ENCODE measurements at places on chromosomes 3 and 15.
A peak's percentile ranks its signal among the peaks of the same experiment; 100 is the strongest.

GRCh38 chr3:57738391-57738790 lies 17.7 kb upstream of the SLMAP start:
- DNase-seq, result no peak

DNA sequence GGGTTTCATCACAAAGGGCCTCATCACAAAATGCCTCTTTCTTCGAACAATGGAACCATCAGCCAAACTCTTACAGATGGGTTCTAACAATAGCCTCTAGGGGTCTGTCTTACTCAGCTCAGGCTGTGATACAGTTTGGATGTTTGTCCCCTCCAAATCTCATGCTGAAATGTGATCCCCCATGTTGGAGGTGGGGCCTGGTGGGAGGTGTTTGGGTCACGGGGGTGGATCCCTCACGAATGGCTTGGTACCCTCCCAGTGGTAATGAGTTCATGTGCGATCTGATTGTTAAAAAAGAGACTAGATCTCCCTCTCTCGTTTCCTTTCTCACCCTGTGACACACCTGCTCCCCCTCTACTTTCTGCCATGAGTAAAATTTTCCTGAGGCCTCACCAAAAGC lies 47.9 kb upstream of the LIPC start:
- no peak for DNase-seq

GRCh38 chr15:41790756-41791546 lies 16.7 kb downstream of the MAPKBP1 start:
- no peak for DNase-seq

DNA sequence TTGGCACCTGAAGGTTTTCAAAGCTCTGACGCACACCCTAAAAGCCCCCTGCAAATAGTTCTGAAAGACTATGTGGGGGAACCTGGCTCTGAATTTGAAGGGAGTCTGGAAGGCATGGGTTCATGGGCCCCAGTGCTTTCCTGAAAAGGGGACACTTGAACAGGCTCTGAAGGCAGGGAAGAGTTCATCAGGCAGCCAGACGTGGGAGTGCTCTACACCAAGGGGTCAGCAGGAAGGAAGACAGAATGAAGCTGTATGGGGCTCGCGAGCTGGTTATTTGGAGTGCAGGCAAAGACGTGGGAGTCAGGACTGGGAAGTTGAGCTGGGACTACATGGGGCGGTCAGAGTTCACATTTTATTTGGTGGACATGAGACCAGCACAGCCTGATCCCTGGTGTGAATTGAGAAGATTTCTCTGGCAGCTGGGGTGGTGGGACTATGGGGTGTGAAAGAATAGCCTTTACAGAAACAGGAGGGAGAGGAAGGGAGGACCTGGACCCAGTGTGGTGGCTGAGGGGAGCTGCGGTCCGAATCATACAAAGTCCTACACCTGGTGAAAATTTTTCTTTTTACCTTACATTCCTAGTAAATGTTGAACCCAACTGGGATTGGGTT lies 12.6 kb downstream of the ABHD6 start:
- DNase-seq, result peak; percentile 25

DNA sequence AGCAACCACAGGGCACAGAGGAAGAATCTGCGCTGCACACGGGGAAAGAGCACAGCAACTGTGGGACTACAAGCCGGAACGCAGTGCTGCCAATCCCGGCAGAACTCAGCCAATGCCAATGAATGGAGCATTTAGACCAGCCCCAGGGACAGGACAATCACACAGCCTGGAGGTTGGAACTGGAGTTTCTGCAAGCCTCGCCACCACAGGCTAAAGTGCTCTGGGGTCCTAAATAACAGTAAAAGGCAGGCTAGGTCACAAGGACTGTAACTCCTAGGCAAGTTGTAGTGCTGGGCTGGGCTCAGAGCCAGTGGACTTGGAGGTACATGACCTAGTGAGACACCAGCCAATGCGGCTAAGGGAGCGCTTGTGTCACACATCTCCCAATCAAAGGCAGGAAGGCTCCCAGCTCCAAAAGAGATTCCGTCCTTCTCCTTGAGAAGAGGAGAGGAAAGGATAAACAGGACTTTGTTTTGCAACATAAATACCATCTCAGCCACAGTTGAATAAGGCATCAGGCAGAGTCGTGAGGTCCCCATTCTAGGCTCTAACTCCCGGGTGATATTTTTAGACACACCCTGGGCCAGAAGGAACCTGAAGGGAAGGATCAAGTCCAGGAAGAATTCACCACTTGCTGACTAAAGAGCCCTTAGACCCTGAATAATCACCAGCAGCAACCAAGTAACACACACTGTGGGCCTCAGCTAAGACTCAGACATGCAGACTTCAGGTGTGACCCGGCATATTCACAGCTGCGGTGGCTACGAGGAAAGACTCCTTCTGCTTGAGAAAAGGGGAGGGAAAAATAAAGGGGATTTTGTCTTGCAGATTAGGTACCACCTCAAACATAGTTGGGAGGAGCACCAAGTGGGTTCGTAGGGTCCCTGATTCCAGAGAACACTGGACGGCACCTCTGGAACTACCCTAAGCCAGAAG lies 85.5 kb upstream of the XXYLT1 start:
- no peak for DNase-seq

Data from inflammatory macrophage (primary cell).